Activated T-helper 2 cell treated with anti-CD3 and anti-CD28 coated beads, Interferon-gamma antibody, Interleukin-2, Interleukin-4, amounts not matched to agents 10 μg/mL and 5 μg/mL and 100 μg/mL, durations not matched to agents 14 hours and 24 hours and 36 hours (primary cell): ENCODE measurements at places on chromosomes 2 and 18.

DNA sequence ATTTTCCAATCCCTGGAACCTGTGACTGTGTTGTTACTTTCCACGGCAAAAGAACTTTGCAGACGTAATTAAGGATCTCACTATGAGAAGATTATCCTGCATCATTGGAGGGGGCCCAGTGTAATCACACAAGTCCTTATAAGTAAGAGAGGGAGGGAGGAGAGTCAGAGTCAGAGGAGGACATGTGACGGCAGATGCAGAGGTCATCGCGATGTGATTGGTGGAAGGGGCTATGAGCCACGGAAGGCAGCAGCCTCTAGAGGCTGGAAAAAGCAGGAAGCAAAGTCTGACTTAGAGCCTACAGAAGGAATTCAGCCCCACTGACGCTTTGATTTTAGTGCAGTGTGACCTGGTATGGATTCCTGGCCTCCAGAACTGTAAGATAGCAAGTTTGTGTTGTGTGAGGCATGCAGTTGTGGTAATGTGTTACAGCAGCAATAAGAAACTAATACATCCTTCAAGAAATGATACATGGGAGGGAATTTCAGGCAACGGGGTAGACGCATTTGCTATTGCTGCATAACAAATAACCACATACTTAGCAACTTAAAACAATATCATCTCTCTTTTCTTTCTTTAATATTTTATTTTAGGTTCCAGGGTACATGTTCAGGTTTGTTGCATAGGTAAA lies 112.7 kb upstream of the SERPINE2 start:
- DNase-seq: no peak

DNA sequence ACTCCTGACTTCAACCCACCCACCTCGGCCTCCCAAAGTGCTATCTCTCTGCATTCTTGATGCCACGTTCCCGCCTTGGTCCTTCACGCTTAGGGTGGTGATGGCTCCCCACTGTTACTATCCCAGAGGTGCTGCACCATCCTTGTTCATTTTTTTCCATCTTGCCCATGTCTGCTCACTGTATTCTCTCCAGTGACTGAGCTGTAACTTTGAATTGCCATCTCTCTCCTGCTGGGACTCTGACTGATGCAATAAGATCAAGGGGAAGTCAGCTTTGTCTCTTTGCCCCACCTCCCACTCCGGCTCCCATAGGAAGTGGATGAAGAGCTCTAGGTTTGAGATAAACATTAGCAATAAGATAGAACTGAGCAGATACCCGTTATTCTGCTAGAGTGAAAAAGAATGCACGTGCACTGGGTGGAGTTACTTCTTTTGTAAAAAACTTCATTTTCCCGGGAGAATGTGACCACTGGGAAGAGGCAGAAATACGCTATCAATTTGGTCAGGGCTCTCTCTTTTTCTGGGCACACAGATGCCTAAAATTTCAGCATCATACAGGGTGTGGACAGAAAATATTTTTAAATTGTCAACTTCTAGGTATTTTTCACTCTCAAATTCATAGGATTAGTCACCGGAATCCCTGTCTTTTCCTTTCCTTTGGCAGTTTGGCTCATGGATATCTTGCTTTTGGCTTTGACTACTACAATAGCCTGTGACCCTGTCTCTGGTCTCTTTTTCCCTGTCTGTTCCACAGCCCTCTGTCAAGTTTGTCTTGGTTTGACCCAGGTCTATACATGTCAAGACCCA lies 105.4 kb downstream of the POLR1A start:
- no peak for DNase-seq

- DNase-seq: no peak
Observed at GRCh38 chr2:161471631-161472030, 55.5 kb downstream of the TBR1 start.

- no peak for DNase-seq
Observed at GRCh38 chr2:10550206-10551001, 102.3 kb upstream of the ODC1 start.

DNA sequence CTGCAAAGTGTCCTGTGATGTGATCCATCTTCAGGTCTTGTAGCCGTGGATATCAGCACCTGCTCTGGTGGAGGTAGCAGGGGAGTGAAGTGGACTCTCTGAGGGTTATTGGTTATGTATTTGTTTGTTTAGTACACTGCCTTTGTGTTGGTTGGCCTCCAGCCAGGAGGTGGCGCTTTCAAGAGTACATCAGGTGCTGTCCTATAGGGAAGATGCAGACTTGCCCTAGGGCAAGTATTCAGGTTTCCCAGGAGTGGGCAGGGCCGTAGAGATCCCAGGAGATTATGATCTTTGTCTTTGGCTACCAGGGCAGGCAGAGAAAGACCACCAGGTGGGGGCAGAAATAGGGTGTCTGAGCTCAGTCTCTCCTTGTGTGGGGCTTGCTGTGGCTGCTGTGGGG lies 411.8 kb downstream of the SOX11 start:
- DNase-seq: no peak

- no peak for DNase-seq
Observed at GRCh38 chr2:110116033-110116710, 550 bp upstream of the MALL start.

GRCh38 chr18:42168907-42169306 lies 213.9 kb downstream of the PIK3C3 start:
- DNase-seq: no peak

GRCh38 chr2:206824993-206825392 lies 59.6 kb downstream of the FASTKD2 start:
- DNase-seq: no peak

- no peak for DNase-seq
Observed at GRCh38 chr2:43031471-43032212, 194.8 kb downstream of the ZFP36L2 start.

DNA sequence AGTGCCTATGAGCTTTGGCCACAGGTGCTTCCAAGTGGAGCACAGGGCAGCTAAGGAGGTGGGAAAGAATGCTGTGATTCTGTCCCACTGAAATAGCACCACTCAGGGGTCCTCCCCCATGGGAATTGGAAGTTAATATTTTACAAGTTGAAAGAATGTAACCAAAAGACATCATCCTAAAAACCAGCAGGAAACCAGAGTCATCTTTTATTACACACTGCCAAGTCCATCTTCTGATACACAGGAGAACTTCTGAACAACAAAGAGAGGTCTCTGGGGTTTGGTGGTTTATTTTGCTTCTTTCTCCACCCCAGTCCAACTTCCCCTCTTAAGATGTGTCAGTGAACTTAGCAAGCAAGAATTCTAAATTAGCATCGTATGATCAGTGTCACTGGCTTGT lies 47.7 kb downstream of the COLEC12 start:
- no peak for DNase-seq

GRCh38 chr2:119248751-119249150 lies 25.1 kb downstream of the STEAP3 start:
- no peak for DNase-seq

DNA sequence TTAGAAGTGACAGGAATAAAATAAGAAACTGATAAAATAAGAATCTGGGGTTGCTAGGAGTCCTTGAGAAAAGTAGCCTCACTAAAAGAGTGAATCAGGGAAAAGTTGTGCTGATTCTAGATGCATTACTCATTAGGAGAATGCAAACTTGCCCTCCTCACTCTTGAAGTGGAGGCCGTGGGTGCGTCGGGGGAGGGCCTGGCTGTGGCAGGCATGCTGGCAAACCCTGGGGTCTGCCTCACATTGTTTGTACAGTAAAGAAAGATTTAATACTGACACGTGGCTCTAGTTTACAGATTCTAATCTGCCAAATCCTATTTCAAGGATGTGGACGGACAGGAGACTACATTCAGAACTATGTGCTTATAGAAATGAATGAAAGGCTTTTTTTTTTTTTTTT lies 41.9 kb downstream of the TANC1 start:
- DNase-seq: no peak

GRCh38 chr2:120791243-120791961 lies 55.7 kb downstream of the GLI2 start:
- DNase-seq: no peak

- DNase-seq: no peak
Observed at GRCh38 chr2:204346906-204347305, 198.4 kb upstream of the PARD3B start.

GRCh38 chr2:128408349-128409305 lies 90.0 kb upstream of the HS6ST1 start:
- DNase-seq: no peak

- DNase-seq: no peak
Observed at GRCh38 chr2:43106559-43107527, 119.6 kb downstream of the ZFP36L2 start.

DNA sequence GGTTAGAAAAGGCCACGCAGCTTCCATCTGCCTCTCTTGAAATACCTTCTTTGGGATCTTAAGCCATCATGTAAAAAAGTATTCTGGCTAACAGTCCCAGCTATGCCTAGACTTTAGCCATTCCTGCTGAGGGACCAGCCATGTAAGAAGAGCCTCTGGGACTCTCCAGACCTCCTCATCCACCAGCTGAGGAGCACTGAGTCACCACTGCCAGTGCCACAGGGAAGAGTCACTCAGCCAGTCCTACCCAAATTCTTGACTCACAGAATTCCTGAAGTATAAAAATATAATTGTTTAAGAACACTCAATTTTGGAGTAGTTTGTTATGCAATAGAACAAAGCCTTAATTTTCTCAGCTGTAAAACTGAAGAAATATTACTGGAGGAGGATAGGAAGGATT lies 436.7 kb downstream of the ZEB2 start:
- DNase-seq: no peak

GRCh38 chr2:70513738-70514137 lies 39.9 kb downstream of the TGFA start:
- no peak for DNase-seq

DNA sequence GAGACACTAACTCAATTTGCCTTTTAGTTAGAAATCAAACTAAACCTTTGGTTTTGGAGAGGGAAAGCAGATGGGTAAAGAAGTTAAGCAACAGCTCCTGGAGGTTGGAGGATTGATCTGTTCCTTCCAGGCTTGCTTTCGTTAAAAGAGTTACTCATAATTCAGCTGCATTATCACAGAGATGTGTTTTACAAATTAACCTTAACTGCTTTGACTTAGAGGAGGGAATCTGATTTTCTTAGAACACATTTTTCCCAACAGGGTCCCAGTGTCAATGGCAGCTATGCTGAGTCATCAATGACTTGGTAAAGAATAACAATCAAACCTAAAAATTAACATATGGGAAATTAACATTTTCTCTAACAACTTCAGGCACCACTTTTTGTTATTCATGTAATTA lies 113.4 kb downstream of the COPS8 start:
- no peak for DNase-seq

DNA sequence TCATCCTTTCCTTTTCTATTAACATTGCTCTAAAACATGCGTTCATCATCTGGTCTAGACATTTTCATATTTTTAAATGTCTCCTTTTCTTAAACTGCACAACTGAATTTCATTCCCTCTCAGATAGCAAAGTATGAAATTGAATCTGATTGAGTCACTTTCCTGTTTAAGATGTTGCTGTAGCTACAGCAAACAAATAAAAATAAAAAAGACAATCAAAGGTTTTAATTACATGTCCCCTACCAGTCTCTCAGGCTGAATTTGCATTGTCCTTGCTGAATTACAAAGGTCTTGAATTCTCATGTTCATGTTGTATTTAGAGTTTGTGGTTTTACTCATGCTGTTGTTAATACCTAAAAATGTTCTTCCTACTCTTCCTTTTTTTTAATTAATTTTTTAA lies 537.9 kb upstream of the LRATD1 start:
- DNase-seq: no peak

DNA sequence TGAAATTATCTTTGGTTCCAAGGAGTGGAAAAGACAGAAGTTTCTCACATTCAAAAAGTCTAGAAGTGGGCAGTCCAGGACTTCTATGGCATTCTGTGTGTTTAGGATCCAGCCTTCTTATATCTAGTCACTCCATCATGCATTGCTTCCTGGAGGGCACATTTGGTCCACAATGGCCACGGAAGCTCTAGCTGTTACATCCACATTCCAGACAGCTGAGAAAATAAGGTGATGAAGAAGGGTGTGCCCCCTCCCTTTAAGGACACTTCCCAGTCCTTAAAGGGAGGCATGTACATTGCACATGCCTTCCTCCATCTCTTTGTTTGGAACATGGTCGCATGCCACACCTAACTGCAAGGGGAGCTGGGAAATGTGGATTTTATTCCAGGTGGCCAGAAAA lies 59.9 kb upstream of the BZW1 start:
- no peak for DNase-seq

DNA sequence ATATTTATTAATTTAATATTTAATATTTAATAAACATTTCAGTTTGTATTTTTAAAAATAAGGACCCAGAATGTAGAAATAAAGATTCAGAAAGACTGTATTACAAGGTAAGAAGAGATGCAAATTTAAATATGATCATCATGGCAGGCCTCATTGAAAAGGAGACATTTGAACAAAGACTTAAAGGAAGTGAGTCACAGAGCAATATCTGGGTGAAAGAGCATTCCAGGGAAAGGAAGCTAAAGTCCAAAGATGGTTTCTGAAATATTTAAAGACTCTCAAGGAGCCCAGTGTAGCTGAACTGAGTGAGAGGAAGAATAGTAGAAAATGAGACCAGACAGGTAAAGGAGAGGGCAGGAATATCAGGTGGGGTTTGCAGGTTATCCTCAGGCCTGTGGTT lies 5.9 kb downstream of the SCYGR4 start:
- no peak for DNase-seq

- DNase-seq: no peak
Observed at GRCh38 chr2:152571048-152571766, 146.1 kb downstream of the PRPF40A start.

DNA sequence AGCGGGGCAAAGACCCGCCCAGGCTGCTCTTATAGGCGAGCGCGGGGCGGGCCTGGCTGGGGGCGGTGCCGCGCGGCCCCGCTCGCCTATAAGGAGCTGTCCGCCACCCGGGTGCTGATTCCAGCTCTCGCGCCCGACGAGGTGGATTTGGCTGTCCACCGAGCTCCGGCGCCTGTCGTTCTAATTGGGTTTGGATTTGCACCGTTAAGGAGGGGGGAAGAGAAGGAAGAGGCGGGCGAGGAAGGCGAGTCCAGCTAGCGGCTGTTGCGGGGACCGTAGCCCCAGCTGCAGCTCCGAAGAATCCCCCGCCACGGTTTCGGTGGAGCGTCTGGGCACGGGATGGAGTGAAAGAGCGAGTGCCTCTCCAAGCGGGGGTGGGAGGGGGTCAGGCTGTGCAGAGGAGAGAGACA lies at the start of gene CNTNAP5:
TSS of gene CNTNAP5 (plus strand) at position 117 of the 410 bp plus-strand sequence. CDS start 364 bp downstream, outside the sequence.
- no peak for DNase-seq

GRCh38 chr18:75400366-75400765 lies 27.1 kb downstream of the SMIM21 start:
- no peak for DNase-seq

GRCh38 chr2:10650761-10651160 lies 39.0 kb downstream of the NOL10 start:
- no peak for DNase-seq

DNA sequence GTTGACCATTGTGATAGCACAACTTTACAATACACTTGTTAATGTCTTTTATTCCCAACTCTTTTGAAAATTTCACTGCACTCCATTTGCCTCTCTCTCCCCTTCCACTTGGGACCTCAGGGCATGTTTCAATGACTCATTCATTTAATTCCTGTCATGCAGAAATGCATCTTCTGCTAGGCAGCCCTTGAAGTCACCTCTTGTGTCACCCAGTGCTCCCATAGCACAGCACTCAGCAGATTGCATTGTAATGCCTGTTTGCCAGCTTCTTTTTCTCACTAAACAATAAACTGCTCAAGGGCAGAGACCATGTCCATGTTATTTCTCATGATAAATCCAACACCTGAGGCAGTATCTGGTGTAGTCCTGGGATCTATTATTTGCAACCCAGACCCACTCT lies 85.9 kb upstream of the ACSL3 start:
- no peak for DNase-seq
